CD4-positive, alpha-beta T cell treated with Interleukin-17A for 1 hour (primary cell): ENCODE measurements at places on chromosomes 4 and X.

DNA sequence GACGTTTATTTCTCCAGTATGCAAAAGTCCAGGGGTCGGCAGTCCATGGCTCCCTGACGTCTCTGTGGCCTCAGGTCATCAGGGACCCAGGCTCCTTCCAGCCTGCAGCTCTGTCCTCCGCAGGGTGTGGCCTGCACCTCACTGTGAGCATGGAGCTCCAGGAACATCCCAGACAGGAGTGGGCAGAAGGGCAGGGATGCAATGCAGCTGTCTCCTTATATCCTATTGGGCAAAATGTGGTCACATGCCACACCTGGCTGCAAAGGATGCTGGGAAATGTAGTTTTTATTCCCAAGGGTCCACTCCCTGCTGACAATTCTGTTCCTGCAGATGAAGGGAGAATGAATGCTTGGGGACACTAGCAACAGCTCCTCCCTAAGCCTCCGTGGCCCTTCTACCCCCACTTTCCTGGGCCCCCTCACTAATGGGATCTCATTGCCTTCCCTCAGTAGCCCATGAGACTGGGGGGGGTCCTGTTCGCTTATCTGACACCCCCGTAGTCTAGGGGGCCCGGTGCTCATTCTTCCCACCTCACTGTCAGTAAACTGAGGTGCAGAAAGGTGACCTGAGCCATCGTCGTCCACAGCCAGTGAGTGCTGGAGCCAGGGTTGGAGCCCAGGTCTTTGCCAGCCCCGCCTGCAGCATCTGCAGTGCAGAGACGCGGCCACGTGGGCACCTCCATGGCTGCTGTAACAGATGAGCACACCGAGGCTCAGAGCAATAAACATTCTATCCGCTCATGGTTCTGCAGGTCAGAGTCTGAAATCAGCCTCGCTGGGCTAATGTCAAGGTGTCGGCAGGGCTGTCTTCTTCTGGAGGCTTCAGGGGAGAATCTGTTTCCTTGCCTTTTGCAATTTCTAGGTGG lies 5.9 kb upstream of the GRPEL1 start:
- DNase-seq = peak; percentile 43

DNA sequence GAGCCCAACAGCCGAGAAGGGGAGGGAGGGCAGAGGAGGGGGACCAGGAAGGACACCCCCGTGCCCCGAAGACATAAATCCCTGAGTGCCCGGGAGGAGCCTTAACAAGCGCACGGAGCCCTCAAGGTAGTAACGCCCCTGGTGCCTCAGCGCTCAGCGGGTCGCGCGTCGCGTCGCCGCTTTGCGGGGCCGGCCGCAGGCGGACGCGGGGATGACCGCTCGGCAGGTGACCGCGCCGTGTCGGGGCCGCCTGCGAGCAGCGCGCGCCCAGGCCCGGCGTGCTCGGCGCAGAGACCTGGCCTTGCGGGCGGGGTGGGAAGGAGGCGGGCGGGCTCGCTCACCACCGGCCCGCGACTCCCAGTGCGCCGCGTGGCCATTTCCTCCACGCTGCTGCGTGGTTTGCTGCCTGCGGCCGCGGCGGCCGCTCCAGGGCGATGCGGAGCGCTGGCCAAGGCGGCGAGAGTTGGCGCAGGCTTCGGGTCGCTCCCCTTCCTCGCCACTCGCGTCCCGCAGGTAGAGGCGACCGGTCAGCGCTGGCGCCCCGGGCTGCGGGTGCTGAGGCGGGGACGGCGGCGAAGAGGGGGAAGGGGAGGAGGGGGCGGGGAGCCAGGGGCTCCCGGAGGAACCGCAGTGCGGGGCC lies 632 bp downstream of the CCSER1 start:
- no peak for DNase-seq

DNA sequence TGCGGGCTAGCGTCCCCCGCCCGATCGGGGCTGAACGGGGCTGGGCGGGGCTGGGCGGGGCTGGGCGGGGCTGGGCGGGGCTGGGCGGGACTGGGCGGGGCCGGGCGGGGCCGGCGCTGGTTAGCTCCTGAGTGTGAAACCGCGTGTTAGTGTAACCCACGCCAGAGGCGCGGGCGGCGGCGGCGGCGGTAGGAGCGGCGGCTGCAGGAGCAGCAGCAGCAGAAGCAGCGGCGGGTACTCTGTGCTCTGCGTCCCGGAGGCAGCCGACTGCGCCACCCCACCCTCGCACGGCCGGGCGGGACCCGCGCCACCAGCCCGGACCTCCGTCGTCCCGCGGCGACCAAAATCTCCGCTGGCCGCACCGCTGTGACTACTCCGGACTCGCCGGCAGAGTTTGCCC lies 128.1 kb downstream of the LAS1L start:
- peak; percentile 1 for DNase-seq

DNA sequence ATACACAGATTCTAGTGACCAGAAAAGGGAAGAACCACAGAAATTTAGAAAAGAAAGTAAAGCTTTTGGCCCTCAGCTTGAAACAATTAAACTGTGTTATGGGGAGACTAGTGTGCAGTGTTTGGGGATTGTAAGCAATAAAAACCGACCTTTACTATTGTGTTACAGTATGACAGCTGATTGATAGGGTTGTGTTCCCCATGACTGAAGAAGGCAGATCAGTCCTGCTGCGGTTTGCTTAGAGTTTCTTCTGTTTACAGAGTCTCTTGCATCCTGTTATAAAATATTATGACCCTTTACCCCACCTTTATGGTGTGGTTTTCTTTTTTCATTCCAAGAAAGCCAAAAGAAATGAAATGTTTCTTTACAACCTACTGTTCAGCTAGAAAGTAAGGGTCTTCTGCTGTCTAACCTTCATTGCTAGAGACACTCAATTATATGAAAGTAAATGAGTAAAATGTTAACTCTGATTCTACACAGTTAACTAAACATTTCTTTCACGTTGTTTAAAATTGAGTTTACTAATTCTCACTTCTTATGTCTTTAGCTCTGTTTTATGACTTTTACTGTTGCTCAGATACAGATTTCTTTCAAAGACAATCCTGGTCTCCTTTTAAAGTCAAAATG lies 18.1 kb downstream of the CHIC1 start:
- DNase-seq = no peak

DNA sequence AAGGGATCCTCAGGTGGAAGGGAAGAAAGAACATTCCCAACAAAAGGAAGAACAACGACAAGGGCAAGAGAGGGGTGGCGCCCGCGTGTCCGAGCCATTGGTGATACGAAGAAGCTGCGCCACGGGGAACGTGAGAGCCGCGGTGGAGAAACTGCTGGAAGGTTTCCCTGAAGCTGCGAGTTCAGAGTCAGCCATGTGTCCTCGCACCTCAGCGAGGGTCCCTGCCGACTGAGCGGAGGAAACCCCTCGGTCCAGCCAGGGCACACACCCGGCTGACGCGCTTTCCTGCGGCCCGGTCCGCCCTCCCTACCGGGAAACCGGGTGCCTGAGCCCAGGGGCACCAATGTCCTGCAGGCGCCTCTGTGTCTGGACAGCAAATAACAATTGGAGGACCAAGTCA lies 18.0 kb downstream of the IRF2 start:
- no peak for DNase-seq

DNA sequence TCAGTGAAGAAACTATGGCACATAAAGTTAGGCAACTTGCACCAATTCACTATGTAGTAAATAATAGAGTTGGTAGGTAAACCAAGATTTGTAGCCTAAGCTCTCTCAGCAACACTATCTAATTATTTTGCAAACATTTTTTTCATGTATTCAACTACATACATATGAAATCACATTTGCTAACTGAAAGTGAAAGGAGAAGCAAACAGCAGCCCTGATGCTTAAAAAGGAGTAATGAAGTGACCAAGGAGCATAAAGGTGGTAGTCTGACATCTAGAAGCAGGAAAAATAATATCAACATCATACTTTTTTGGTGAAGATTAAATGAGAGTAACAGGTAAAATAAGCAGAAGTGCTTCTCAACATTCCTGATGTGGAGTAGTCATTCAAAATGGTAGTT lies 603.7 kb downstream of the GRXCR1 start:
- DNase-seq = no peak

GRCh38 chr4:39542611-39543012 lies 15.4 kb upstream of the UGDH start:
- no peak for DNase-seq

DNA sequence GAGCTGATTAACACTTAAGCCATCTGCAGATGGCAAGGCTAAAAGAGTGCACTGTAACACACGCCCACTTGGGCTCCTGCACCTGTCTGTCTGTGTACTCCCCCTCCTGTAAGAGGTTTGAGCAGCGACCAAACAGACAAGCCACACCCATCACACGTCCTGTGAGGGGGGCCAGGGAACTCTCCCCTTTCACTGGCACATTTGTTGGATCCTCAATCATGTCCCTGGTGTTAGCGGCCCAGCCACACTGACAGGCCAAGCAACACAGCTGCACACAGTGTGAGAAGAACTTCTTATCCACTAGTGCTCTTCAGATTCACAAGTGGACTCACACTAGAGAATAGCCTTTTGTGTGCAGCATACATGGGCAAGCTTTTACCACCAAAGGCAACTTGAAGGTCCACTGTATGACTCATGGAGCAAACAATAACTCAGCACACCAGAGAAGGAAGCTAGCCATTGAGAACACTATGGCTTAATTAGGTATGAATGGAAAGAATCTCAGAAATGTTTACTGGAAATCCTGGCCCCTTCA lies 29.1 kb upstream of the UTP14A start:
- DNase-seq = no peak

DNA sequence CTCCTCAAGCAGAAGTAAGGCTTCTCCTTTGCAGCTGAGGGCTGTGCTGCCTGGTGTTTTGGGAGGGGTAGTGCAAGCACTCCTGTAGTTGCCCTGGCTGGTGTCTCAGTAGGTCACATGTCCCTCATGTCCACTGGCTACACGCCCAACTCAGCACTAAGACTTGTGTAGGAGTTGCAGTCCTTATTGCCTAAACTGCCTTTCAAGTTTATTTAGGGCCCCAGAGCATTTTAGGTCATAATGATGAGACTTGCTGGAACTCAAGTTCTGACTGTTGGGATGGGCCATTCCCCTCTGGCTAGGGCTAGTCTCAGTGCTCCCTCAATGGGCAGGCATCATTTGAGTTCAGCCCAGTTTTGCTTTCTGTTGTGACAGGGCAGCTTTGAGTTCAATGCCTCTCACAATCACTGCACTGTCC lies 44.1 kb downstream of the PPM1K start:
- DNase-seq = no peak

GRCh38 chr4:26034849-26035248 lies 120.8 kb downstream of the SMIM20 start:
- DNase-seq = no peak

GRCh38 chr4:143402776-143403552 lies 66.3 kb downstream of the GAB1 start:
- DNase-seq = no peak

- DNase-seq = no peak
Observed at GRCh38 chr4:33628296-33628695, 2616.0 kb downstream of the ARAP2 start.

- no peak for DNase-seq
Observed at GRCh38 chr4:115334736-115335411, 221.5 kb upstream of the NDST4 start.

DNA sequence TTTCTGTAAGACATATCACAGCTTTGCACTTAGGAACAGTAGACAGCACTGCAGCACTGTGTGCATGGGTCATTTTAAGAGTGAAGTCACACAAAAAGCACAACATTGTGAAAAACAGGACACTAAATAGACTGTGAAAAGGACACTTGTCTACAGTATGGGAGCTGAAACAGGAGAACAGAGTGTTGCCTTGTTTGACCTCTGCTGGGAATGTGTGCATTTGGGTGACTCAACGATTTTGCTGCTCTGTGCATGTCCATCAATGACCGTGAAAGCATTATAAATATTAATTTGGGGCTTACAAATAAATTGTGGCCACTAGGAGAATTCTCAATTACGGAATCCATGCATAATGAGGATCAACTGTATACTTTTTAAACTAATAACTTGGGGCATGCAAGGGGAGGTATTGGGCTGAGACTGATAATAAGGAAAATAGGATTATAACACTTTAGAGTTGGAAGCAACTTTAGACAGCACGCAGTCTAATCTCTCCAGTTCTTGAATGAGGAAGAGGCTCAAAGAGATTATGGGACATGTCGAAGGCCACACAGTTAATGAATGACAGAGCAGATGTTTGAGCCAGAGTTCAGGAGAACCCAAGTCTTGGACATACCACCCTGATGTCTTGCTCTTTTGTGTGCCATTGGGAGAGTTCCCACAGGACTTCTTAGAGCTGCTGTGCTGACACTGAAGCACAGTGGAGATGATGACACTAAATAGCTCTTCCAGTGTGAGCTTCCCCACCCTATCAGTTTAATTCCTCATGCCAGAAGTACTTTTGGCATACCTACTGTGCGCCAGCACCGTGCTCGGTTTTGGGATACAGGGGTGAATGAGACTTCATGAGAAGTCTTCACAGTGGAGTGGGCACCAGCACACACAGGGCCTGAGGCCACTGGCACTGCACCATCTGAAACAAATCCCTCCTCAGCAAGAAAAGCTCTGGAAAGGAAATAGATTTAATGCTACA lies 79.3 kb downstream of the FRAS1 start:
- no peak for DNase-seq

GRCh38 chr4:169070895-169071218 lies 60.8 kb upstream of the CBR4 start:
- no peak for DNase-seq

- DNase-seq = no peak
Observed at GRCh38 chrX:19440713-19441112, 74.6 kb downstream of the MAP3K15 start.
